ENCODE measurements at places on chromosomes 7 and 10.

- DNase-seq = no peak
These were observed 459.7 kb upstream of the SEMA3A start for GRCh38 chr7:84654273-84654672.

DNA sequence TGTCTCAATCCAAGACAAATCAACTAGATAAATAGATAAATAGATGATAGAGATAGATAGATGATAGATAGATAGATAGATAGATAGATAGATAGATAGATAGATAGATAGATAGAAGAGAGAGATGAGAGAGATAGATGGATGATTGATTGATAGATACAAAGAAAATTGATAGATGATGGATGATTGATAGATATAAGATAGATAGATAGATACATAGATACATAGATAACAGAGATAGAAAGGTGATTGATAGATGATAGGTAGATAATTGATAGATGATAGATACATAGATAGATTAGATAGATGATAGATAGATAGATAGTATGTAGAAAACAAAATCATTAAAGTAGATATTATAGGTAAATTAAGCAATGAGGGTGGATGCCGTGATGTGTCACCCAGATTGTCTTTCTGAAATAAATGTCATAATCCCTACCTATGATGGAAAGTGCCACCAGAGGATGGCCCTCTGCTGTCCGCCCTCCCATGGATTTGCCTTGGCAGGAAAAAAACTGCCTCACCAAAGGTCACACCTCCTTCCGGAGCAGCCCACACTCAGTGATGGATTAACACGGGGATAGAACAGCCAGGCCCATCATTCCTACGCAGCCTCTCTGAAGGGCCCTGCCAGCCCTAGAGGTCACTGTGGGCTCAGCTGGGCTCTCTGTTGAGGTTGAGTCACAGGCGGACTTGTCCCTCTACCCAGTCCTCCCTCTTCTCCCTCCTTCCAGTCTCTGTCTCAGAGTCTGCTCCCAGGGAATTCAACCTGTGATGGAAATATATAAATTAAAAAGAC lies 50.8 kb downstream of the KCNH2 start:
- DNase-seq = no peak

DNA sequence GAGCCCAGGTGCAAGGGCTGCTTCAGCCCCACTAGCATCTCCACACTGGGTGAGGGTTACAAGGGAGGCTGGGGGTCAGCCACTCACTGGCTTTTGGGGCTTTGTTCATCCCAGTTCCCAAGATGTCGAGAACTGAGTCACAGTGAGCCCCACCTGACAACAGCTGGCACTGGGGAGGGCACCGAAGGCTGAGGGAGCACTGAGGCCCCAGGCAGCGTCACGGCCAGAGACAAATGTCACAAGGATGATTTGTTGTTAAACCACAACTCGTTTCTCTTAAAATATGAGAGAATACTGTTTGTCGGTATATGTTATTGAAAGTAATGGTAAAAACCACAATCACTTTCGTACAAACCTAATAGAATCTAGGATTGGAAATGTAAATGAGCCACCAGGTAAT lies 219.9 kb downstream of the CELF2 start:
- DNase-seq = no peak

DNA sequence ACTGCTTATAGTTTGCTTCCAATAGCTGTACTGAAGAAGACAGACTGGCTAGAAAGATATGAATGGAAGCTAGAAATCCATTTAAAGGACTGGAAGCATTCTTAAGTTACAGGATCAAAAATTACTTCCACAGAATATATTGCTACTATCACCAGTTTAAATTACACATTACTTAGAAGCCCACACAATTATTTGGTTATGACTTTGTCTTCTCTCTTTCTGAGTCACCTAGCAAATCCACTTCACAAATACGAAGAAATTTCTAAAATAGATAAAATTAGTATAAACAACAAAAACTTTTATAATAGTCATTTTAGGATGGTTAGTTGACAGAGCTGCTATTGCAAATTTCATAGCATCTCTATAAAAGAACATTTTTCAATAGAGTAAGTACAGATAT lies 108.1 kb downstream of the SNX13 start:
- DNase-seq = no peak

DNA sequence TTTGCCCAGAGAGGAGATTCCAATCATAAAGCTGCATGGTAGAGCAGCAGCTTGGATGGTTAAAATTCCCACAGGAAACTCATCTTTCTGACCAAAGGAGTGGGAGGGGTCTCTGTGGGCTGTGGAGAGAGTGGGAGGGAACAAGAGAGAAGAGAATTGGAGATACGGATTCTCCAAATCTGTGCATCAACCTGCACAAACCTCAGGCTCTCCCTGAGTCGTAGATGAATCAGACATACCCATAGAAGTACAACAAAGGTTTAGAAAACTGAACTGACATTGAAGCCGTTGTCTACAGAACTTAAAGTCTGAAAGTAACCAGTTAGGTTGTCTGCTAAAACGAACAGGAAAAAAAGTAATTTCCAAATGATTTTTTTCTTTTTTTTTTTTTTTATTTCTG lies 41.9 kb downstream of the CYCS start:
- no peak for DNase-seq

DNA sequence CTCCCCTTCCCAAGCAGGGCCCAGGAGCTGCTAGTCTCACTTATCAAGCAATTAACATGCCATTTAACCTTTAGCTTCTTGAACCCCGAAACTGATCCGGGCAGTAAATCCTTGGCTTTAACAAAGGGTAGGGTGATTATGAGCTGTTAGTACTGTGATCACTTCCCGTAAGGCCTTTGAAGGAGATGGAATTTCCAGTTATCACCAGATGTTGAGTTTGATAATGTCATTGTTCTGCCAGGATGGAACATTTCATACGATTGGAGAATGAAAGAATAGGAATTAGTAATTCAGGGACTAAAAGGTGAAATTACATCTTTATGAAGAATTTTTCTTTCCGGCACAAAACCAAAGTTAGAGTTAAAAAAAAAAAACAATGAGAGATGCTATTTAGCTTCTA lies 570.9 kb upstream of the FOXK1 start:
- DNase-seq = no peak

DNA sequence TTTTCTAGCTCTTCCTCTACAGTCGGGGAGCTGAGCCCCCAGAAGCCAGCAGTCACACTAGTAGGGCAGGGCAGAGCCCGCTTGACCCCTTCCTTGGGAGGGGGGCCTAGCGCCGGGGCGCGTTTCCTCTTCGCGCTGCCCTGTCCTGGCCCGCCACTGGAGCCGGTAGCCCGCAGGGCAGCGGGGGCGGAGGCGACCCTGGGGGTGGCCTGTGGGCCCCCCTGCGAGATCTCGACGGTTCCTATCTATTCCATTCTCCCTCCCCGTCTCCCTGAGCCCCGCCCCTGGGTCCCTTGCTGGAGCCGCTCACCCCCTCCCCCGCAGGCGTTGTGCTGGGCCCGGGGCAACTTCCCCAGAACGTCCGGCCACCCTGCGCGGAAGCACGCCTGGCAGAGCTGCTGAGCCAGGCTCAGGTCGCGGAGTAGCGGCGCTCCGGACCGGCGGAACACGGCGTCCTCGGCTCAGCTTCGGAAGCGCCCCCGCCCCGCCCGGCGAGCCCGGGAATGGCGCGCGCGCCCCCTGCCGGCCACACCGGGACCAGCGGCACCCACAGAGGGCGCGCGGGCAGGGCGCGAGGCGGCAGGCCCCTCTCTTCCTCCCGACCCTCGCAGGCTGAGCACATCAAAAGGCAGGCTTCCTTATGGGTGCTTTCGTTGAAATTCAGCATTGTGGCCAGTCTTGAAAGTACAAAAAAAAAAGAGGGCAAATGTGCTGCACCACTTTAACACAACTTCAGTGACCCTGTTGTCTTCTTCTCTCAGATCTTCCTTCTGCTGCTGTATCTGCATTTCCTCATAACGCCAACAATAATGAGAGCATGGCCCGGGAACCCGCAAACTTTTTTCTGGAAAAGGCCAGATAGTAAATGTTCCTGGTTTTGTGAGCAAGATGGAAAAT lies 327.6 kb downstream of the TNS3 start:
- no peak for DNase-seq

DNA sequence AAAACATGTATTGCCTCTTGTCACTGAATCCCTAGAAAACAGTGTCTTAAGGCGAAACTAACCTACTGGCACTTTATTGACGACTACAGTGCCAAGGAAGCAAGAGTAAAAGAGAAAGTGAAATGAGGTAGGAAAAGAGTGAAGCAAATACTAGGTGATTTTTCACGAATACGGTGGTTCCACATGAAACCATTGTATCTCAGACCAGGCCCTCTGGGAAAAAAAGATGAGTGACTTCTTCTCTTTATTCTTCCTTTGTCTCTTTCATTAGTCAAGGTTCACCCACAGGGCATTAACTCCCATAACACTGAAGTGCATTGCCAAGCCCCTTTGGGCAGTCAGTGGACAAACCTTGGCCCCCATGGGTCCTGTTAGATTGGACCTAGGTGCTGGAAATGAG lies 16.2 kb upstream of the MACC1 start:
- DNase-seq = no peak

- DNase-seq = no peak
These were observed 136.0 kb downstream of the KIF20B start for GRCh38 chr10:89837165-89838043.

GRCh38 chr10:3141351-3142005 lies 31.1 kb downstream of the PITRM1 start:
- no peak for DNase-seq

- DNase-seq = no peak
These were observed 61.6 kb upstream of the ADGRA1 start for GRCh38 chr10:133026171-133026570.

- DNase-seq = no peak
These were observed 38.0 kb downstream of the PRKAG2 start for GRCh38 chr7:151838861-151839381.

DNA sequence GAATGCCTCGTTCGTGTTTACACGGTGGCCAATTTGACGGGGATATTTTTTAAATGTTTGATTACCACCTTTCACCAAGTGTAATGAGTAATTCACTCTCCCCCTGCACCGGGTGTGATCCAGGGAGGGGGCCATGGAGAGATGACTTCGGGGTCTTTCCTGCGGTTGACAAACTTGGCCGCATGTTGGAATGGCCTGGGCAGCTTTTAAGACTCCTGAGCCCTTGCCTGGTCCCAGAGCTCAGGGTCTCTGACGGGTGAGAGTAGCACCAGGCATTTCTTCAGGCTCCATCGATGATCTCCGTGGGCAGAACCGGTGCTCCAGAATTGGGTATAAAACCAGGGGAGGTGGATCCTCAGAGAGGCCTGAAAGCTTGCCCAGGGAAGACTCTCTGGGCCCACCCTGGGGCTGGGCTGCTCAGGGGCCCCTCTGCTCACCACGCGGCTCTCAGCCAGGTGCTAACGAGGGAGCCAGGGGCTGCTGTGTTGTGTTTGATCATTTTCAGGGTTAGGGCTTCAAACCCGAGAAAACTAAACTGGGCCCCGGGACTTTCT lies 882 bp downstream of the ZNF282 start:
- DNase-seq = no peak

GRCh38 chr10:6795541-6795940 lies 215.5 kb upstream of the PRKCQ start:
- no peak for DNase-seq
